Stimulated activated CD4-positive, alpha-beta T cell treated with anti-CD3 and anti-CD28 coated beads, Interleukin-4, amount 100 ng/mL, for 1 hour (primary cell): ENCODE measurements at places on chromosomes 6 and 20.

DNA sequence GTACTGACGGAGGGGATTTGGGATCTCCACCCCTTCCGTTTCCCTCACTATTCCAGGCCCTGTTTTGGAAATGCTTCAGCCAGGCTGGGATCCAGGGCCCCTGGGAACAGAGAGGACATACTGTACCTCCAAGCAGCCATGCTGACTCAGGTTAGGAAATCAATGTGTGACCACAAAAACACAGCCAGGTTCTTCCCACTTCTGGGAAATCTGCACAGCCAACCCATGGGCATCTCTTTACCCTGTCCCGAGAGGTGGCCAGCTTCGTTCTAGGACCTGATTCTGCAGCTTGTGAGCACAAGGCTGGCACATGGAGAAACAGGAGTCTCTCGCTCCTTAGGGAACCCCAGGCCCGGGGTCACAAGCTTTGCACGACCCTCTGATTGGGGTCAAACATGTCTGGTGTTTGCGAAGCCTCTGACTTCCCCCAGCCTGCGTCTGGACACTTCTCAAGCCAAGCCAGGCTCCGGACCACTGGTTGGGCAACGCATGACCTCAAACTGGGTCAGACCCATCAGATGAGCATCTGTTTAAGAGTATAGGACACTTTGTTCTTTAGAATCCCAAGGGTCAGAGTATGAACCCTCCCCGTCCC is 8.3 kb upstream of the TTPAL start:
- DNase-seq = no peak

GRCh38 chr6:137430954-137431353 is 63.2 kb downstream of the OLIG3 start:
- DNase-seq = no peak

DNA sequence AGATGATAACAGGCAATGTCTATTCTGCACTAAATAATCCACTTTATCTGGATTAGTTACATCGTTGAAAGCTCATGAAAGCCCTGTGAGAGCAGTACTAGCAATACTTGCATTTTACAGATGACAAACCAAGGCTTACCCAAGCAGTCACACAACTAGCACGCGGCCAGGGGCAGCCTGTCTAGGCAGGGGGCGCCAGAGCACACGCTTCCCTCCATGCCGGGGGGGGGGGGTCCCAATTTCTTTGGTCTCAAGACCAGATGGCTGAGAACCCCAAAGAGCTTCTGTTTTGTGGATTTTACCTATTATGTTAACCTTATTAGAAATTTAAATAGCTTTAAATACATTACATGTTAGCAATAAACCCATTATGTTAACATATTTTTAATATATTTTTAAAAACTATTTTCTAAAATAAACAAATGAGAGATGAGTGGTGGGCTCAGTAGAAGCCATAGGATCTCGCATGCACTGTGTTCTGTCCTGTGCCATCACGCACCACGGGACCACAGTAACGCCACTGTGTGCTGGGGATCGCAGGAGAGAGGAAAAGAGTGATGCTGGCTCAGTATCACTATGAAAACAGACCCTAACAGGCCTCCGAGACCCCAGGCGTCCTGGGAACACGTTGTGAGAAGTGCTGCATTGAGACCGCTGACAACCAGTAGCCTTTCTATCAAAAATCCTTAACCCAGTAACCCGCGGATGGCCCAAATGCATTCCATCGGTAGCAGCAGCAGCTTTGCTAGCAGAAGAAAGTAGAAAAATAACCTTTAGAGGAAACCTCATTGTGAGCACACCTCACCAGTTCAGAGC is 5.3 kb upstream of the PRR18 start:
- peak; percentile 33 for DNase-seq

DNA sequence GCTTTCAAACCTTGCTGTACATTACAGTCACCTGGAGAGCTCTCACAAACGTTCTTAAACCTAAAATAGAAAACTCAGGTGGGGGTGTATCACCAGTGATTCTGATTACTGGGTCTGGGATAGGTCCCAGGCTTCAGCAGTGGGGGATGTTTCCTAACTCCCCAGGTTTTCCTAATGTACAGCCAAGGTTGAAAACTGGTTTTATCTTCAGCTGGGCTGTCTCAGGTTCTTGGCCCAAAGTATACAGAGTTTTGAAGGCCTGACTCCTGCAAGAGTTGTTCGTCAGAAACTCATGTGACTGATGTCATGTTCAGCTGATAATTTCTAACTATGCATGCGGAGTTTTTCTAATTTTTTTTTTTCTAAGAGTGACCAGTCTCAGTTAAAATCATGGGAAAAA is 9.8 kb downstream of the SYCP2L start:
- DNase-seq = no peak

DNA sequence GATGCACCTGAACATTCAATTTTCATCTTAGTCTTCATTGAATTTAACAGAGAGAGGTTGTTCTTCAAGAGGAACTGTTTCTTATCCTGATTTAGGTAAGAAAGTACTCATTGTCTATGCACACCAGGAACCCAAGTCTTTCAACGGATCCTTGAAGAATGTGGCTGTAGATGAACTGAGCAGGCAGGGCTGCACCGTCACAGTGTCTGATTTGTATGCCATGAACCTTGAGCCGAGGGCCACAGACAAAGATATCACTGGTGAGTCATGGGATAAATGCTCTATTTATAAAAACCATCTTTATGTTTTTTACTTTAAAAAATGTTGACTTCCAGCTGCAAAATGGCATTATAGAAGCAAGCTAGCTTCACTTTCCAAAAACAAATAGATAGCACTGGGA is 10.2 kb downstream of the NQO2 start:
- DNase-seq = no peak

- DNase-seq = no peak
Observed at GRCh38 chr6:125679128-125679527, 70.3 kb upstream of the HEY2 start.

DNA sequence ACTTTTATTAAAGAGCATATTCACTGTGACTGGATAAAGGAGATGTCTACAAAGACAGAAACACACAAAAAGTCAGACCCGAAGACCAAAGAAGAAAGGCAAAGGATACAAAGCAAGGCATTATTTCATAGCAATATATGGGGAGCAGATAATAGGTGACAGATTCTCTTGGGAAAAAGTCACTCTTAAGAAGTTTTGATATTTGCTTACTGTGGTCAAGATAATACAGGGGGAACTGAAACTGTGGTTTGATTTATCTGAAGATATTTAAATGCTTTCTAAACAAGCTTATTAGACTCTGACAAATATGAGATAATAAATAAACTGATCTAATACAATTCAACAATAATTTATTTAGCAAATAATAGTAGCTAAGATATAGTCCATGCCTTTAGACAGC is 14.7 kb downstream of the CYP39A1 start:
- no peak for DNase-seq

DNA sequence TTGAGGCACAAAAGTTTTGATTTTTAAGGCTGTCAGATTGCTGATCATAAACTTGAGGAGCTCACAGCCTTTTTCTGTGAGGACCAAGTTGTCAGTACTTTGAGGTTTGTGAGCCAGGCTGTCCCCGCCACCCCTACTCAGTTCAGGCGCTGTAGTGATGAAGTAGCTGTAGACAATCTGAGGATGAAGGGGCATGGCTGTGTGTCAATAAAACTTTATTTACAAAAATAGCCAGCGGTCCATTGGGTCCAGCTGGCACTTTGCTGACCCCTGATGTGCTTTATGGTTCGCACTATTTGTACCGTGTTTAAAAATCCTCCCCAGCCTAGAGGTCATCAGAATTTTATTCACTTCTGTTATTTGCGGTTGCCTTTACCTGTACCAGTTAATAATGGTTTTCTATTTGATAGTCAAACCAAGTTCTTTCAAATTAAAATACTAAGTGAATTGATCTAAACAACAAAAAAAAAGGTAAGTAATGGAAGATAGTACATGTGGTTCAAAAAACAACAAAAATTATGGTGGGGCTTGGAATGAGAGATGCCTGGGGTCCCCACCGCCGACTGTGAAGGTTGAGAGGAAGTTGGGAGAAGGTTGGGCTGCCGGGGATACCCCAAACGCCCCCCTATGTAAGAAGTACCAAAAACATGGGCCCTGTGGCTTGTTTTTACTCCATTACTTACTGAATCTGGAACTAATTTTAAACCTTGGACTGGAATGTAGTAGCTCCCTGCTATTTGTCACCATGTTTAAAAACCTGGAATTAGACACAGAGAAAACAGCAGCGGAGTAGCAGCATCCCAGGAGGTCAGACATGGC is 123.6 kb downstream of the SYCP2 start:
- no peak for DNase-seq

DNA sequence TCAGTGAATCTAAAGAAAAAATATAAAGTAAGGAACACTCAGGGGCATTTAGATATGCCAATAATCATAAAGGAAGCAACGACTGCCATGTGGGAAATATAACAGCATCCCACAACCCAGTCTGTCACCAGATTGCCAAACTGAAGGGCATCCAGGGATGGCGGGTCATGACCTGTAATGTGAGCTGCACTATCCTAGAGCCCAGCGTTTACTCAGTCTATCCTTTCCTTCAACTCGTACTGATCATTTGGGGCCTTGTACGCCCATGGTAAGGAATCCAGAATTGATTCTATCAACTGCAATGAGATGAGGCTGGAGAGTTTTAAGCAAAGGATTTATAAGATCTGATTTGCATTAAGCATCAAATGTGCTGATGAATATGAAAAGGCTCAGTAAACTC is 5.3 kb downstream of the TRPC4AP start:
- no peak for DNase-seq

DNA sequence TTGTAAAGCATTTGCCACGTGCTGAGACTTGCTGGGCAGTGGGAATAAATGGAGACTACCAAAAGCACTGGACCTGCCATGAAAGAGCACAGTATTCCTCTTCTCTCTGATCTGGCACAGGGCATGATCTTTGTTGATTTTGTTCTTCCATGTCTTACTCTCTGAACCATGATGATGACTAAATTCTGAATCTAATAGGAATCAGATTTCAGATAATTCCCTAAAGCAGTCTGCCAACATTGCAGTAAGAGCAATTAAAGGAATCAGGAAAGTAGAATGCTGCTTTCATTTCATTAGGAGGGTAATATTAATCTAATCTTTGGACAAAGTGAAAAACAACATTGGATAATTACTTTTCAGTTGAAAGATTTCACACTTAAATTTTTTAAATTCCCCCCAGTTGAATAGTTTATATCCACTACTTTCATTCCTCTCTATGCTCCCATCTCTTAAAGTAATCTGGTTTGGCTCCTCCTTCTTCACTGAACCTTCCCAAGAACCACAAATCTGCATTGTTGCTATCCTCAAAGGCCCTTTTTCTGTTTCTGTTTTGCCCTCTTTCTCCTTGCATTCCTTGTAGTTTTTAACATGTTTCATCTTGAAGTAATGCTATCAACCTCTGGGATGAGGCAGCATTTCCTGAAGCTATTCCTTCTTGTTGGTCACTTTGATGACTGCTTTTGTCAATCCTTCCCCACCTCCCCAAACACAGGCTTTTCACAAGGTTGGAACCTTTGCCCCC is 243.2 kb upstream of the TENT5A start:
- no peak for DNase-seq

DNA sequence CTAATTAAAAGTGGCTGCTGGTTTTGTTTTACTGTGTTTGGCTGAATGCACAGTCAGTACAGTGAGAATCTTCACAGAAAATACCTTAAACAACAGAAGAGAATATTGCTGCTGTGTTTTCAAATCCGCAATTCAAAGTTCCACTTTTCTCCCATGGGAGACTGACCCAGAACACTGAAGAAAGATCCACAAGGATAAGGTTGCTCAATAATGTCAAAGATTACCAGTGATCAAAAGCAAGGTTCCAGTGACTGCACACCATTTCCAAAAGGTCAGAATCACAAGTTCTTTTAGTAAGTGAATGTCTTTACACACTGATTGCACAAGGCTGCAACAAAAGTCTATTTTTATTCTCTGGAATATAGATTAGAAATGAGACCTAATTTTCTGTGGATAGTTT is 82.3 kb downstream of the EPHA7 start:
- DNase-seq = no peak

GRCh38 chr20:49680484-49680883 is 33.2 kb downstream of the B4GALT5 start:
- no peak for DNase-seq

DNA sequence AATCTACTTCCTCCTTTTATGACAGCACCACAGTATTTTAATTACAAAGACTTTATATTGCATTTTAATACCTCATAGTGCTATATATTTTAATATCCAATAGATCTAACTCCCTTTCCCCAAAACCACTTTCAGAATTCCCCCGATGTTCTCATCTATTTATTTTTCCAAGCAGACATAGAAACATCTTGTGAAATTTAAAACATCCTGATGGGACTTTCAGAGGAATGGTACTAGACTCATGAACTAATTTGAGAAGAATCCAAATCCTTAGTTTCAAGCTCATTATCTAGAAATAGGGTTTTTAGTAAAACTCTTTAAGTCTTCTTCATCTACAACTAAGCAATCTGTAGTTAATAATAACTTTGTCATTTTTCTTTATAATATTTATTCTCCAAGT is 97.0 kb downstream of the TRERF1 start:
- no peak for DNase-seq

DNA sequence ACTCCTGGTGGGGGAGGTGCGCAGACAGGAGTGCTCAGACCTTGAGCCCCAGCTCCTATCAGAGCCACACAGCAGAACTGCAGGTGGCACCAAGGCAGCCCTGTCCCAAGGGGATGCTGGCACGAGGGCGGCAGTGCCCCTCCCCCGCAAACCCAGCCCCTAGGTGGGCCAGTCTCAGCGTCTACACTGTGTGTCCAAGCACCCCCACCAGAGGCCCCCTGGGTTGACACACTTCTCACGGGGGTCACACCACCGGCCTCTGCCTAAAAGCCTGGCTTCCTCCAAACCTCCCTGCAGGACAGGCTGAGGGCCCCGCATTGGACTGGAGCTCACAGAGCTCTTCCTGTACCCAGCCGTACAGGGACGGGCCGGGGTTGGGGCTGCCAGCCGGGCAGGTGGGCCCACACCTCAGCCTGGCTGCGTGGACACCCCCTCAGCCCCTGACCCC is 8.1 kb downstream of the SLC2A4RG start:
- DNase-seq = no peak

- DNase-seq = no peak
Observed at GRCh38 chr20:4415281-4415680, 306.4 kb upstream of the PRND start.

DNA sequence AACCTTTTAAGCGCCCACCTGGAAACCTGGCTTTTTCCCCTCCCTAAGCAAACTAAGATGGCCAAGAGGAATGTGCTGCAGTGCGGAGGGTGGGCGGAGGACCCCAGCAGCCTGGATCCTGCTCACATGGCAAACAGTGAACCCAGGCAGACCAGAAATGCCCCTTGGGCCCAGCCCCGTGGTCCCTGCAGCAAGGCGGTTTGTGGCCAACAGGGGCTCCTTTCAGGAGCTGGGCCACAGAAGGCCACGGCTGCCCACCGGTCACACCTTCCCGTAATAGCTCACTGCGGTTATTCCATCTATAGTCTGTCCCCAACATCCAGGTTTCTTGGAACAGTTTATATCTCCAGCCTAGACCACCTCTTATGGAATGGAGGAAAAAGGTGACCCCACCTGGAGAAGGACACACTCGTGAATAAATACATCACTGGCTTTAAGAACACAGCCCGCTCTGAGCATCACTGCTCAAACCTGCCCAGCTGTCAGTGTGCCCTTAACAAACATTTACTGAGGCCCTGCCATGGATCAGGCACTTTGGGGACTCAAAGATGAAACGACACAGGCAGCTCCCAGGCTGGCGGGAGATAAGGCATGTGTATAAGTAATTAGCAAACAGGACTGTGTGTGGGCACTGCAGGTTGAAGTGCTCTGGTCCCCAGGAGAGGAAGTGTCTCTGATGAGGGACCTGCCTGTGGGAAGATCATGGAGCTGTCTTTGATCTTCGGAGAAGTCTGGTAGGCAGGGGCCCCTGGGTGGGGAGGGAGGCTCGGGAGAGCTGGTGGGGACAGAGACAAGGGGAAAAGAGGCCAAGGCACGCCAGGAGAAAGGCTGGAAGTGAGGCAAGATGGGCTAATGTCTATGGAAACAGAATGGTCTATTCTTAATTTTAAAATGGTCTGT is 3.2 kb upstream of the TUBB1 start:
- DNase-seq = no peak
